SHP77 (cell line): ENCODE measurements at places on chromosomes 2 and 18.
A peak's percentile ranks its signal among the peaks of the same experiment; 100 is the strongest.

GRCh38 chr2:198315791-198316630, 511.6 kb downstream of the PLCL1 start:
- no peak for DNase-seq

- DNase-seq: no peak
These were observed 81.1 kb upstream of the CD302 start for GRCh38 chr2:159879051-159879604.

- DNase-seq: no peak
These were observed 211.8 kb upstream of the SLC14A2 start for GRCh38 chr18:45403341-45404049.

- no peak for DNase-seq
These were observed 181.2 kb downstream of the ATAD2B start for GRCh38 chr2:23745726-23746105.

- peak; percentile 70 for DNase-seq
These were observed 310.4 kb upstream of the SYT4 start for GRCh38 chr18:43587538-43588153.

DNA sequence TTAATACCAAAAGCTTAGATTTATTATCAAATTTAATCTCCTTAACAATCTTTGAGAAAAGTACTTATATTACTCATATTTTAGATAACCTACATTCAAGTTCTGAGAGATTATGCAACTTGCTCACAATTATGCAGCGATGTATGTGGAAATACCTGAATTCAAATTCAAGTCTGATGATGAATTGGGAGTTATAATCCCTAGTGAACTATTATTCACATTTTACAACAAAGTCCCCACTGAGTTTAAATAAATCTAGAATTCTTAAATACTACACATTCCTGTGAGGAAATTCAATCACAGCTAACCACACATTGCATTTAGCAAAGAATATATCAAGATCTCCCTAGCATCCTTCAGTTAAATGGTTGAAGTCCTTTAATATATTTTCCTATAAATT, 278.4 kb downstream of the NOL4 start:
- DNase-seq: no peak

DNA sequence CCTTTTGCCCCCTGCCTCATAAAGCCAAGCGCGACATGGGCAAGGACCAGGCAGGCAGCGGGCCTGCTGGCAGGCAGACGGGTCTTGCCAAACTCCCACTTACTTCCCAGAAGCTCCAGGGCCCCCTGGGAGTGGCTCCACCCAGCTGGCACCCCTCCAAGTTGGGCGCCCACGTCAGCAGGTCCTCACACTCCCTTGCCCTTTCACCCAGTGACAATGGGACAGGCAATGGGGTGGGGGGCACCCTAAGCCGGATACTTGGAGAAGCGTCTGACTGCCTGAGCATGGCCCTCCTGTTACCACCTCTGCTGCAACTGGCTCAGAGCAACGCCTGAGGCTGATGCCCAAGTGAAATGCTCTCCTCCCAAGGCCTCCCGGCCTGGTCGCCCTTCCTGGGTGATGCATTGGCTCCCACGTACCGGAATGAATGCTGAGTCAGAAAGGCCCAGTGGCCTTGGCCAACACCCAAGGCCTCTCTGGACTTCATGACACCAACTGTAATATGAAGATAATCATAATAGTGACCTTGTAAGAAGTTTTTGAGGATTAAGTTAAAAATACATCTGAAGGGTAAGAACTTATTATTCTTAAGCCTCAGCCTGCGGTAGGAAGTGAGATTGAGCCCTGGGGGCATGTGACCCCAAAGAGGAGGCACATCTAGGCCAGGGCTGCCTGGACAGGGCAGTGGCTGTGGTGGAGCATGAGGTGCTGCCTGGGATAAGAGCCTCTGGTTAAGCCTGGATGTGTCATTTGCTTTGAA, 31.6 kb downstream of the KCNK3 start:
- DNase-seq: no peak

DNA sequence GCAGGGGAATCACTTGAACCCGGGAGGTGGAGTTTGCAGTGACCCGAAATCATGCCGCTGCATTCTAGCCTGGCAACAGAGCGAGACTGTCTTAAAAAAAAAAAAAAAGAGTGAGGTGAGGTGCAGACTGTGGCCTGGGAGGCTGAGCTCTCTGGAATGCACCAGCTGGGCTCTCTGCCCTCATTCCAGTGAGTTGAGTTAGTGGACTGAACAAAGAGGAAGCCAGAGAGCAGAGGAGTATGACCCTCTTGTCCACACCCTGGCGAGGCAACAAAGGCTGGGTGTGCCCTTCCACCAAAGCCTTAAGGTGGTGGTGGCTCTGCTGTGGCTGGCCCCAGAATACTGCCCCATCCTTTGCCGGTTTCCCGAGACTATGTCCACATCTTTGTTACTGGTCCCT, 71.3 kb upstream of the ACKR3 start:
- DNase-seq: no peak

DNA sequence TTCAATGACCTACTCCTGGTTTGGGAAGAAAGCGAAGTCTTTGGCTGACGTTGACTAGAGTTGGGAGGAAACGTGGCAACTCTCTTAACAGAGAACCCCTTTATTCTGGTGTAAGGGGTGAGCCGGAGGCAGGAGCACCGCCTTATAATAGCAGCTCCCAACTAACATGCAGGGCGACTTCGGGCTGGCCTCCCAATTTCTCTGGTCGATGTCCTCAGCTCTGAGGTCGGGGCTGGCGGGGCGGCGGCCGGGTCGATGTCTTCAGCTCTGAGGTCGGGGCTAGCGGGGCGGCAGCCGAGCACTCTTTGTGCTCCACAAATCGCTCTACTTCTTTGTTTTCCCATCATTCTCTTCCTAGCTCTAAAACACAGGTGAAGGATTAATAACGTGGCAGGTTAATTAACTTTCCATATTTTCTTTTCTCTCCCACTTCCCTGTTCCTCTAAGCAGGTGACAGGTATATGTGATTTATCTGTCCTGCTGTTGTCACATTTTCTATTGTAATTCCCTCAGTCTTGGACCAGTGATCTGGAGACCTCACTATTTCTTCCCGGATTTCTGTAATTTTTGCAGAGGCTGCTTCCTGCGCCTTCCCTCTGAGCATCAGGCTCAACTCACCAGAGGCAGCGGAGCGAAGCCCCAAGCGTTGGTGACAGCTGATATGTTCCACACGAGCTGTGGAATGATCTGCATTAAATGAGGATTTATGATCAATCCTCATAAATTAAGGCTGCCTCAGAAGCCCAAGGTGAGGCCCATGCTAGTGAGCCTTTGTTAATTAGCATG, 64.3 kb downstream of the ACKR3 start:
- no peak for DNase-seq

DNA sequence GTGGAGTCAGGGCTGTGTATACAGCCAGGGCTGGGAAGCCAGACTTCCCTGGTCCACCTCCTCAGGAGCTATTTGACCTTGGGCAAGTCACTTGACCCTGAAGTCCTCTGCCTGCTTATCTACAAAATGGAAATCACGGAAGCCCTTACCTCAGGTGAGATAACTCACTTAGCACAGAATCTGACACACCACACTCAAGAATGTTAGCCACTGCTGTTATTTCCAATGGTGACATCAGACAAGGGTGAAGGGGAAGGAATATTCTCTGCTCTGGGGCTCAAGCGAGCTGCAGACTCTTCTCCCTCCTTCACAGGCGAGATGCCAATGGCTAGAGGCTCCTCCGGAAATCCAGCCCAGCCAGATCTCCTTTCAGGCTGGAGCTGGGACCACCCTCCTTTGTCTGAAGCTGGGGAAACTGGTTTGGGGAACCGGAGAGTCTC, 189.6 kb downstream of the HAUS1 start:
- no peak for DNase-seq

DNA sequence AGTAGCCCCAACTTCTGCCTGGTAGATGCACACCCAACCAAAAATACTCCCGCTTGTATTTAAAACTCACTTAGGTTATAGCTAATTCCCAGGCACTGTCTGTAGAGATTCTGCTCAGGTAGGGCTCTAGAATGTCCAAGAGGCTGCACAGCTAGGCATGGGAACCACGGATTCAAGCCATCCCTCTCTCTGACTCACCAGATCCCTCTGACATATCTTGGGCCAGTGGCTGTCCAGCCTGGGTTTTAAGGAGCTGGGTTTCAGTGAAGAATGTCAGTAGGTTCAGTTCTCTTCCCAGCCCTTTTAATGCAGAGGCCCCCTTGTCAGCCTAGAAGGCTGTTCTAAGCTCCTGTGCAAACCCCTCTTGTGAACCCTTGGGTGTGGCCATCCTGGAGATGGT, 15.9 kb upstream of the IL1R1 start:
- DNase-seq: no peak

GRCh38 chr2:241150660-241151530, 628 bp downstream of the PPP1R7 start:
- DNase-seq: no peak

DNA sequence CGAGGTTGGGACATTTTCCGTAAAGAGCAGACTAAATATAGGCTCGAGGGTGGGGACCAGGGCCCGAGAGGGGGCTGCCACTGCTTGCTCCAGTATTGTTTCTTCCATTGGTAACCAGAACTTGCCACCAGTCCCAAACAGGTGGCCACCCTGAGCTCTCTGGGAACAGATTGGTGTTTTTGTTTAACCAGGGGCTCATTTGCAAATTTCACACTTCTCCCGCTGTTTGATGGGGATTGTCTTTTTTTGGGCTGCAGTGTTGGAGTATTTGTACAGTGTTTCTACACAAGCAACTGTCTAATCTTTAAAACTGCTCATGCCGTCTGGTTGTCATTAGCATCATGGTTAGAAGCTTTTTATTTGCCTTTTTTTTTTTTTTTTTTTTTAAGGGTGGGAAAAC, 8.5 kb downstream of the AGAP1 start:
- DNase-seq: no peak

DNA sequence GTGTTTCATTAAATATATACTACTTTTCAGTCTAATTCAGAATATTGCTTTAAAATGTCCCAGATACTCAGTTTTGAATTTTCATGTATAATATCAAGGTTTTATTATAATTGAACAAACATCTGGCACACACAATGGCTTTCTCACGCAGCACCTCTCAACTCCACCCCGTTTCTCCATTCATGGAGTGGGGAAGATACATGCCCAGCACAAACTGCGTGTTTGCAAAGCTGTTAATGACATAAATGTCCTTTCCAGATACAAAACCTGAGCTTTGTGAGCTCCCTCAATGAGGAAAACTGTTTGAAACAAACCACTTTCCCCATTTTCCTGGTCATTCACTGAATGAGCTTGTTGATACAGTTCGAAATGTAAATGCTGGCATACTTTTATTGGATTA, 150.3 kb upstream of the RASGRP3 start:
- peak; percentile 28 for DNase-seq

DNA sequence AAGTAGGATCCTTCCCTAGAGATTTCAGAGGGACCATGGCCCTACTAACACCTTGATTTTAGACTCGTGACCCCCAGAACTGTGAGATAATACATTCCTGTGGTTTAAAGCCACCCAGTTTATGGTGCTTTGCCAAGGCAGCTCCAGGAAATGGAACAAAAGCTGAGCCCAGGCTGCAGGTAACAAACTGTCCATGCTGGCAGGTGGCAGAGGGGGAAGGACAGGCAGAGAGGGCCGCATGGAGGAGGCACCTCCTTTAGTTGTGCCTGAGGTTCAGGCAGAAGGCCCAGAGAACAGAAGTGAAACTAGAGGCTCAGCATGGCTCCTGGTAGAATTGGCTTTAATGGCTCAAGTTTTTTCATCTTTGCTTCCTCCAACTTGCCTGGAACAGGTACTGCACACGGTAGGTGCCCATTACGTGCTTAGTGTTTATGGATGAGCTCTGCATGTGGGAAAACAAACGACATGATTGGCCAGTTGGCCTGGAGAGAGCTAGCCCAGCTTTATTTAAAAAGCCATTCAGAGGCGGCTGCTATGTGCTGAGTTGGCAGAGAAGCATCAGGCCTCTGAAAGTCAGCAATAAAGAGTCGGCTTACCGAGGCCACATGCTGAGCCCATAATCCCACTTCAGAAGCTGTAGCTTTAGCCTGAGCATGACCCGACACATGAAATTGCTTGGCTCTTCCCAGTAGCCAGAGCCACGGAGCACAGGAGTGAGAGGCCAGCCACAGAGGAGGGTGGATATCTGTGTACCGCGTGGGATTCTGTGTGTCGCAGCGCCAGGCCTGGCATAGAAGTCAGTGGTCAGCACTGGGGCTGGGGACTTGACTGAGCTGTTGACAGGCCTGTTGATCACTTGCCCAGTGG, 36.5 kb downstream of the HS1BP3 start:
- no peak for DNase-seq

GRCh38 chr2:113116100-113116958, 11.1 kb upstream of the IL1RN start:
- DNase-seq: no peak

- DNase-seq: no peak
These were observed 93.7 kb upstream of the RAB6C start for GRCh38 chr2:129885735-129886134.

- DNase-seq: no peak
These were observed 144.0 kb downstream of the LDLRAD4 start for GRCh38 chr18:13362607-13363006.

DNA sequence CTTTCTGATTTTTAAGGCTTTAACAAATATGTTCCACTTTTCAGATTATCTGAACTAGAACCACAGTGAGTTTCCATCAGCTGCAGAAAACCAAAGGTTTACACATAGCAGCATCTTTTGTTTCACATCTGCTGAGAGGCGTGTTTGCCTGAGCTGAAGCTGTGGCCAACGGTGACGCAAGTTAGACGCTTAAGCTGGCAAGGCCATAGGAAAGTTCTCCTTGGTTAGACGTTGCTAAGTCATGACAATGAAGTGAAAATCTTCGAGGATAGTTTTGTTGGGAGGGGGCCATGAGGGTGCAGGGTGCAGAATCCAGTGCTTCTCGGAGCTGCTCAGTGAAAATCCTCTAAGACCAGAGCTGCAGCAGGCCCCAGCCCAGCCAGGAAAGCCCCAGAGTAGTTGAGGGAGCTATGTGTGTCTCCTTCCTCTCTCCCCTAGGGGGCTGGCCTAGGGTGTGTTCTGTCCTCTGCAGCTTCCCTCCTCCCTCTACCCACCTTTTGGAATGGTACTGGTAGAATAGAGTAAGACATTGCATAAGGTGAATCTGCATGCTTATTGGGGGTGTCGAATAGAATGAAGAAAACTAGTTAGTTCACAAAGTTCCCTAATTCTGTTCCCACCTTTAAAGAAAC, 105.4 kb downstream of the FHOD3 start:
- no peak for DNase-seq
